ENCODE measurements at places on chromosomes 2 and 18.

- DNase-seq = no peak
These were observed 16.1 kb downstream of the PPP3R1 start for GRCh38 chr2:68236103-68236734.

DNA sequence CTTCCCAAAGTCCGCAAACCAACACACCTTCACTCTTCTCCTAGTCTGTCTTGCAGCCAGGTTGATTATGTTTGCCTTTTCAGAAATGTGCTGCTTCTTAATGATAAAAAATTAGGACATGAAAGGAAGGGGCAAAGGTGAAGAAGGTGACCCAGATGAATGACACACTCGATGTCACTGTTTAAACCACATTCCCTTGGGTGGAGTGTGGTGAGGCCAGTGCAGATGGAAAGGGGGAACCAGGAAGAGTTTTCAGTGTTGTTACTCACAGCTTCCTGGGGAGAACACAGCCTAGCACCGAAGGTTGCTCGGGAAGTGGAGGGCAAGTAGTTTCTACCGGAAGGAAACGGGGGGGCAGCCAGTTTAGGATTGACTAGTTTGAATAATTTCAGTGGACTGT, 57.2 kb upstream of the BOD1L2 start:
- no peak for DNase-seq

DNA sequence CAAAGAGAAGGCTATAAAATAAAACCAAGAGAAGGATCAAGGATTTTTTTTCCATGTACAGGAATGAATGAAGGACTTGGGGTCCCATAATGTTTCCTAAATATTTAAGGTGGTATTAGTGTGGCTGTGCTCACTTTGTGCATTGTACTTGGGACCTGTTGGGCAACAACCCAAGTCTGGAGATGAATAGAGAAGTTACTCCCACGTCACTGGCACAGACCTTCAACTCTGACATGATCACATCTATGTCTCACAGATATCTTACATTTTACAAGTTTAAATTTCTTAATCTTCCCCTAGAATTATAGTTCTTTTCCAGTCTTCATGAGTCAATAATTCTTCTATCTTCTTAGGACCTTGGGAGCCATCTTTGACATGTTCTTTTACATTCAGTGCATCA, 133.4 kb downstream of the PLCL1 start:
- DNase-seq = no peak

- DNase-seq = peak; percentile 34
These were observed 7.6 kb upstream of the ASXL2 start for GRCh38 chr2:25885933-25886332.

DNA sequence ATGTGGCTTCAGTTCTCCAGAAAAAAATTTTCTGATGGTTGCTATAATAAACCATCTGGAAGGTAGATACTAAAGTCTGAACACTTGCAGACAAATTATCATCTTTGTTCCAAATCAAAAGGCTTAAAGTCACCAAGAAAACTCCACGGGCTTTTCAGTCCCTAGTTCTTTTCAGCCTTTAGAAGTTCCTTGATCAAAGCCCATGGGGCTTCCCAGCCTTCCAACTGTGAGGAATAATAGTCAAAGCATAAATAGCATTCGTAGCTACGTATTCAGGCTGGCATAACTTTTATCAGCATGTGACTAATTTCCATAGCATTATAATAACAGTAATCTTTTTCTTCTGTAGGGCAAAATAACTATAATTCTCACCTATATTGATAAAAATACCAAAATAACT, 13.9 kb downstream of the SCG2 start:
- no peak for DNase-seq

GRCh38 chr2:224836263-224836662, 120.1 kb upstream of the CCDC195 start:
- DNase-seq = peak; percentile 88

DNA sequence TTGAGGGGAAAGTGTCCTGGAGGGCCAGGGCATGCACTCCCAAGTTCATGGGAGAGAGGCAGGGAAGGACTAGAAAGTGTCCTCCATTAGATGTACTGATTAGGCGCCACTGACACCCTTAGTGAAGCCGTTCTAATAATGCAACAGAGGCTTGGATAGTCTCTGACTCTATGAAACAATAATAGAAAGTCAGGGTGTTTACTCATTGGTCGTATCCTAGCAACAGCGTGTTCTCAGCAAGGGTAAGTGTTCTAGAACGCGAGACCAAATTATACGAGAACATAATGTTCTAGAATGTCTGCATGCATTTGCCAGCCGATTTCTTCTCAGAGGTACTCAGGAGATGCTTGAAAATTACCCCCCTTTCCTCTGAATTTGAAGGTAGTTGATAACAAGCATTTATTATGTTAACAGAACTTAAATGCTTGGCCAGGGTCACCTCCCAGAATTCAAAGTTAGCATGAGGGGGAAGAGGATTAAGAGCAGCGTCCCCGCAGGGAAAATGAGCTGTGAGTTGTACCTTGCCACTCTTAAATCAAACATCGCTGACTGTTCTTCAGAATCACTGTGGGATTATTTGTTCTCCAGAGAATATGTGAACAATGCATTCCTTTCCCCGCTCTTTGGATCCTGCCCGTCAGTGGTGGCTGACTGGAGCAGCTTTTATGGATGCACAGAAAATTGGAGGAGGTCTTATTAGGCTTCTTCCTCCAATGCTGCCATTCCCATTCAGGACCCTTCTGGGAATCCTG, 33.7 kb upstream of the PDIA6 start:
- DNase-seq = no peak

DNA sequence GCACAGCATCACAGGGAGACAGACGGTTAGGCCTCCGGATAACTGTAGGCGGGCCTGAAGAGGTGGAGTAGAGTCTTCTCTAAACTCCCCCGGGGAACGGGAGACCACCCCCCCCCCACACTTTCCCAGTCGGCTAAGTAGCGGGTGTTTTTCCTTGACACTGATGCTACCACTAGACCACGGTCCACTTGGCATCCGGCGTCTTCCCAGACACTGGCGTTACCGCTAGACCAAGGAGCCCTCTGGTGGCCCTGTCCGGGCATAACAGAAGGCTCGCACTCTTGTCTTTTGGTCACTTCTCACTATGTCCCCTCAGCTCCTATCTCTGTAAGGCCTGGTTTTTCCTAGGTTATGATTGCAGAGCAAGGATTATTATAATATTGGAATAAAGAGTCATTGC, 25.7 kb upstream of the NCL start:
- DNase-seq = no peak

DNA sequence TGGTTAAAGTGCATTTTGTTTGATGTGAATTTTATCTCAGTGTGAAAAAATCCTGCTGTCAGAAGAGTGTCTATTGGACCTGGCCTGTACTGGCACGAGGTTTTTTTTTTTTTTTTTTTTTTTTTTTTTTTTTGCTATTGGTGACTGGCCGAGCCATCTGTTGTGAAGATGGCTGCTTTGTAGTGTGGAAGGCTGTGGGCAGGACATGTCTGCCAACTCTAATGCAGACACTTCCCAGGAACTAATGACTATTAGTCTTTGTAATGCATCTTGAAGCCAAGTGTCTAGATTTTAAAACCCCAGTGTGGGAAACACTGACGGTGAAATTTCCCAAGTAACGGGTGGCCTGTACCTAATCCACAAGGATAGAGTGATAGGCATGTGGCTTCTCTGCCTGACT, 34.3 kb downstream of the ZAP70 start:
- peak; percentile 96 for DNase-seq

GRCh38 chr2:117057016-117057415, 757.5 kb upstream of the DDX18 start:
- DNase-seq = no peak

GRCh38 chr18:59229701-59230443, 9.9 kb downstream of the GRP start:
- DNase-seq = peak; percentile 38

GRCh38 chr2:11945139-11946126, 199.0 kb downstream of the LPIN1 start:
- DNase-seq = no peak

DNA sequence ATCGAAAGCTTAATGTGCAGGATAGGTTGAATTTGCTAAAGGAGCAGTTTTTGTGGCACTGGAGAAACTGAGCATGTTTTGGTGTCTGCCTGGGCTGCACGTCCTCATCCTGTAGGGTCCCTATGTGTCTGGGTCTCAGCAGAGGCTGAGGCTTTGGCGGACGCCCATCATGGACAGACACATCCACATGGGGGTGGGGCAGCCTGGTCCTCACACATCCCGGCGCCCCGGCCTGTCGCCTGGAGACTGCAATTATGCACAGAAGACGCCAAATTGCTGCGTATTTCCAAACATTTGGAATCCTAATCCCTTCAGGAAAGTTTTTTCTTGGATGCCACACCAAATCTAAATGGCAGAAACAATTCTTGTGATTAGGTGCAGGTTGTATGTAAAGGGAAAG, 128.2 kb upstream of the TWIST2 start:
- DNase-seq = no peak

DNA sequence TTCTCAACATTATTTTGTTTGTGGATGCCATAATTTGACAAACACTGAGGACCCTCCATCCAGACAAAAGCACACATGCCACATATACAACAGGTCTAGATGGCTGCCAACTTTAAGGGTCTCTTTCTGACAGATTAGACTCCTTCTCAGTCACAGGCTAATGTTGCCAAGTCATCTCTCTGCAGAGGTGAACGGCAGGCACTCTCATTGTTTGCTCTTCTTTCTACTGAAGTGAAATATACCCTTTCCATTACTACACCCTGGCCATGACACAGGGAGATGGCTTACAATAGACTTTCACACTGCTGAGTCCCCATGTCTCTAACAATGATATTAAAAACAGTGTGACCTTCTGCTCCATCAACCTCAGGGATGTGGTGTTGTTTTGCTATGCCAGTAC, 47.5 kb upstream of the ZNF397 start:
- no peak for DNase-seq

DNA sequence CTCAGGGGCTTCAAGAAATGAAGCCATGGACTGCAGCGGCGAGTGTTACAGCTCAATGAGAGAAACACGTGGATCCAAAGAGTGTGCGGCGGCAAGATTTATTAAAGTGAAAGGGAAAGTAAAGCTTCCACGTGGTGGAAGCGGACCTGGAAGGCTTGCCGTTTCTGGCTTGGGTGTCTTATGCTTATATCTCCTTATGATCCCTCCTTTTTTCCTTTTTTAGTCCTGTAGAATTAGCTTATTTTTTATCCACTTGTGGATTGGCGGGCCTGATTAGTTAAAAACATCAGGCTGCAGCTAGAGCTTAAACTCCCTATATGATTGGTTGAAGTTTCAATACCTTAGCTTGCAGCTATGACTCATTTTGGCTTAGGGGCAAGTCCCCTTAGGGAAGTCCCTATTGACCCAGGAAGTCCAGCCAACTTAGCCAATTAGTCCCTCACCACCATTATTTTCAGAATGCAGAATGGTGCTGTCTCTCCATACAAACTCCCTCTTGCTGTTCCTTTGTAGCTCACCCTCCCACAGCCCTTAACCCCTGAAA, 11.6 kb upstream of the HNMT start:
- DNase-seq = peak; percentile 54

GRCh38 chr18:22223254-22223964, 54.0 kb downstream of the GATA6 start:
- DNase-seq = peak; percentile 73

DNA sequence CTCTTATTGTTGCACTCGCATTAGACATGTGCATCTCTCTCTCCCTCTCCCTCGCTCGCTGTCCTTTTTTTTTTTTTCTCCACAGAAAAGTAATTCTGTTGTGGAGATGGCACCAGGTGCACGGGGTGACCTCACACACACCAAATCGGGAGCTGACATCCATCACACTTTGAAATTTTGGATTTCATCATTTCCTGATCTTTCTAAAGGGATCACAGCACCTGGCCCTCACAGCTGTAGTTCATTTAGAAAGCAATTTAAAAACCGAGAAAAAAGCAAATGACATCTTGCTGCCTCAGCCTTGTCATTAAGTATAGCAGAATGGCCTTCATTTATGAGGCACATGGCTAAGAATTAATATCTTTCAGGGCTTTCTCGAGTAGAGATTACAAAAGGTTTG, 717.2 kb downstream of the RNF144A start:
- no peak for DNase-seq

DNA sequence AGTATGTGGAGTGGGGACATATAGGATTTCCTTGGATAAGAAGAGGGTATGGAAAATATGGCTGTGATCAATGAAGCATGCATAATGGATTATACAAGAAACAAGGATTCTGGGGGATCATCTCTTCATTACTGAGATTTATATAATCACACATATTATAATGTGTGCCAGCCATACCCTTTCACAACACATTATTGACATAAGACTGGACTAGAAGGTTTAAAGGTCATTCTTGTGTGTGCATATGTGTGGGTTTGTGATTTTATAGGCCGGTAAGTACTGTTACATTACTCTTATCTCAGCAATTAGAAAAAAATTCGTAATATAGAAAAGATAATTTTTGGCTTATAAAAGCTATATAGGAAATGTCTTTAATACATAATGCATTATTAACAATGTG, 62.2 kb upstream of the DCC start:
- no peak for DNase-seq

DNA sequence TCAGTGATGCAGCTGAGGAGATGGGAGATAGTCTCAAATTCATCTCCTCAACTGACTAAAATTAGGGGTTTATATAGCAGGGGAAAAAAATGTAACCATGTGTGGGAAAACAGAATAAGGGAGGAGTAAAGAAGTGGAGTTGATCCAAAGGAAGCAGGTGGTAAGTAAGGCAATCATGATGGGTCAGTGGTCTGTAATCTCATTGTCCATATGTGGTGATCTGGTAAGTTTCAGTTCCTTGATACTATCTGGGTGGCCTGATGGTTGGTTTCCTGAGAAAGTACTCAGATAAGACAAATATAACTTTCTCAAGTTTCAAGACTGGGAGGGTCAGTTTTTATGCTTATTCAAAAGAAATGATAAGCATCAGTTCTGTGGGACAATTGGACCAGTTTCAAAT, 312.3 kb upstream of the KCNJ3 start:
- no peak for DNase-seq

GRCh38 chr2:85813211-85813981, 59.6 kb downstream of the ATOH8 start:
- DNase-seq = no peak

- DNase-seq = no peak
These were observed 1.5 kb downstream of the CRYGC start for GRCh38 chr2:208128136-208128535.

- no peak for DNase-seq
These were observed 1356.2 kb upstream of the NXPH2 start for GRCh38 chr2:140136366-140136765.

- DNase-seq = no peak
These were observed 63.4 kb downstream of the COL6A3 start for GRCh38 chr2:237350597-237350996.

DNA sequence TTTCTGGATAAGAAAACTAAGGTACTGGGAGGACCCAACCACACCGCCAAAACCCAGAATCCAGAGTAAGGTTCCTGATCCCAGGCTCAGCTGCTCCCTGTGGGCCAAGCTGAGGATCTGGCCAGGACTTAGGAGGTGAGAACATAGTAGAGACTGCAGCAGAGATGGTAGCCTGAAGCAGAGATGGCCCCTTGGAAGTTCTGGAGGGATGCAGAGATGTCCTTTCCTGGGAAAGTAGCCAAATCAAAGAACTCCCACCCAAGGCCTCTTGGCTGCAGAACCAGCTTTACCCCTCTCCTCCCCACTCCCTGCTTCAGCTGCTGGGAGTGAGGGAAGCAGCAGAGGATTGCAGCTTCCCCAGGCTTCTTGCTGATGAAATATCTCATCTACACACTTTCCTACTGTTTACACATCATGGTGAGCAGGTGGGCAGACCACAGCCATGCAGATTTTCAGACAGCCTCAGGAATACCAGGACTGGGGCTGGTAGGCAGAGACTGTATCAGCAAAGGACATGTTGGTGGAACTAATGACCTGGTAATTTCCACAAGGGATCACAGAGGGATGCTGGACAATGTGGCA, 32.7 kb downstream of the TMEM17 start:
- no peak for DNase-seq

GRCh38 chr2:60394463-60394862, 159.0 kb downstream of the BCL11A start:
- DNase-seq = peak; percentile 29

All from AG10803 (cell line).